Fibroblast of pulmonary artery (primary cell): ENCODE measurements at places on chromosomes 13 and 19.

DNA sequence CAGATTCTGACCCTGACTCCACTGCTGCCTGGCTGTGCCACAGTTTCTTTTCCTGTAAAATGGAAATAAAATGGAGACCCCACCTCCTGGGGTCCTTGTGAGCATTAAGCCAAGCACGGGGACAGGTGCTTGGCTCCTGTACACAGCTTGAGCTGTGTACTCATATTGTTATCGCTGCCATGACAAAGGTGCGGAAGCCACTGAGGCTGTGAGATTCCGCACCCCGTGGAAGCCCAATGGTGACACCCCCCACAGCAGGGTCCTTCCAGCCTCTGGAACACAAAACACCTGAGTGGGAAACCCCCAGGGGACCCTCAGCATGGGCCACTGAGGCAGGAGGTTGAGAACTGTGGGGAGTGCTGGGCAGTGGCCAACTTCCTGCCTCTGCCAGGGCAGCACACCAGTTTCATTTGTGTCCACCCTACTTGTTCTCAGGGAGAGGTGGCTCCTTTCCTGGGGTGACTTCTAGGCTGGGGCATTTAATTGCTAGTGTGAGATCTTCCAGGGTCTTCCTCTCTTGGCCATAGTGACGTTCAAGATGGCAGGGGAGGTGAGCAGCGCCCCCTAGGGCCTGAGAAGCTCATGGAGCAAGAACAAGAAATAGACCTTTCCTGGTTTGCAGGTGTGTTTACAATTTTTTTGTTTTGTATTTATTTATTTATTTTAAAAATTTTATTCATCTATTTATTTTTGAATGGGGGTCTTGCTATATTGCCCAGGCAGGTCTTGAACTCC is 5.4 kb upstream of the JSRP1 start:
- DNase-seq, result peak; percentile 38

- no peak for DNase-seq
Observed at GRCh38 chr19:9709305-9709704, 34.4 kb upstream of the ZNF562 start.

- no peak for DNase-seq
Observed at GRCh38 chr19:56896095-56896494, 55.6 kb upstream of the PEG3 start.

- DNase-seq, result no peak
Observed at GRCh38 chr19:5339950-5340636, 519 bp downstream of the PTPRS start.

DNA sequence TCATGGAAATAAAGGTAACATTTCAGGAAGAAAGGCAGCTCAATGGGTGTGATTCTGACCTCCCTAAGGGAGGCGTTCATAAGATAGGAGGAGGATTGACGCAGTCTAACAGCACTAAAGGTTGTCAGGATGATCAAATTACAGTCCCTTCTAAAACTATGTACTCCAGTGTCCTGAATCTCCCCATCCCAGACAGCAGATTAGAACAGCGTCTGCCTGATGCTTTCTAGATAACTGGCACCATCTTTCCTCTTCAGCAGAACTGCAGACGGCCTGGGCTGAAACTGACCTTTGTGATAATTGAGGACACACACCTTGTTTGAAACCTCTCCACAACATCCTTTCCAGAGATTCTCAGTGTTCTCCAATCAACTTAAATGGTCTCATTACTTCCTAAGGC is 25.5 kb upstream of the SACS start:
- no peak for DNase-seq

GRCh38 chr19:54918499-54918898 is 12.6 kb downstream of the NCR1 start:
- DNase-seq, result no peak

DNA sequence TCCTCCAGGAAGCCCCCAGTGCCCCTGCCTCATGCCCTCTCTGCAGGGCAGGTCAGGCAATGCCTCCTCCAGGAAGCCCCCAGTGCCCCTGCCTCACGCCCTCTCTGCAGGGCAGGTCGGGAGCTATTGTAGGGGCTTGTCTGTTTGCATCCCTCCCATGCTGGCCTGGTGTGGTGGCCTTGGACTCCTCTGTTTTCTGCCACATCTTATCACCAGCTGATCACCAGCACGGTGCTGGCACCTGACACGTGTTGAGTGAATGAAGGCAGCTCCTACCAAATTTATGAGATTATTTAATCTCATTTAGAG is 51.5 kb upstream of the C13orf46 start:
- DNase-seq, result no peak

GRCh38 chr19:39211731-39212374 is 7.8 kb upstream of the SYCN start:
- DNase-seq, result no peak

GRCh38 chr19:43489979-43490599 is 14.5 kb downstream of the PHLDB3 start:
- DNase-seq, result no peak

DNA sequence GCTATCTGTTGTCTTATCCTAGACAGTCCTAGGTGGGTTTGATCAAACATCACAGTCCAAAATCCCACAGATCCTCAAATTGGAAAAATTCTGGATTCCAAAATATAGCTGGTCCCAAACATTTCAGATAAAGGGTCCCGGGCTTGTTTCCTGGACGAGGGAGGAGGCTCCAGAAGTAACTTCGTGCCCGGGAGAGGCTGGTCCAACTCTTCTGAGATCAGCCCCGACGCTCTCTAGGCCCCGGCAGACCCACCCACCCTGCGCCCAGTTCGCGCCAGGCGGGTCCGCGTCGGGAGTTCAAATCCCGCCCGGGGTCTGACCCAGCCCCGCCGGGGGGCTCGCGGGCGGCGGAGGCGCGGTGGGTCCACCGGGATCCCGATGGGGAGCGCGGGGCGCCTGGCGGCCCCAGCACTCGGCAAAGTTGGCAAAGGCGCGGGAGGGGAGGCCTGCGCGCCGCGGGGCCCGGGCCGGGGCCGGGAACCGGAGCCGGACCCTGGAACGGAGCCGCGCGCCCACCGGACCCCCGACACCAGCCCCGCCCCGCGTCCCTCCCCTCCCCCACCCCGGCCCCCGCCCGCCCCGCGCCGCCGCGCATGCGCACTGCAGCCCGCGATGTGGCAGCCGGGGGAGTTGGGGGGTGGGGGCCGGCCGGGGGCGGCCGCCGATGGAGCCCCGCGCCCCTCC is 513 bp downstream of the MIER2 start:
- DNase-seq, result peak; percentile 29
